ENCODE measurements at places on chromosomes 6 and 20.

- no peak for DNase-seq
Observed at GRCh38 chr6:108799791-108800190, 48.4 kb upstream of the ARMC2 start.

DNA sequence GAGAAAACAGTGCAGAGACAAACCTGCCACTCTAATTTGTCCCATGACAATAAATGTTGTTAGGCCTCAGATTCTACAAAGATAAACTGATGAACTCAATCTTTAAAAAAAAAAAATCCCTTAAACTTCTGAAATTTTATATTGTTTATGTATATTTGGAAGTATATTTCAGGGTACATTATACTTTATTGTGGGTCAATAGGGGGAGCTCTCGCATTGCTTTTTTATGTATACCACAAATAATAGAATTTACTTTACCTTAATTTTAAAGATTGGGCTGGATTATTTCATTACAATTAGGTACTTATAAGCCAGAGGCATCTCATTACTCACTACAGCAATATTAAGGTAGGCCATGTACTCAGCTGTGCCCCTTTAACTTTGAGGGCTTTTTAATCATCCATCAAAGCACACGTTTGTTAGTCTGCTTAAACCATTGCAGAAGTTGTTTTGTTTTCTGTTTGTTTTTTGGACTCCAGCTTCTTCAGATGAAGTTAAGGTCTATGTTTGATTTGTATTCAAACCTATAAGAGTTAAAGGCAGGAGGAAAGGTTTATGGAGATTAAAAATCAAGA, 56.3 kb upstream of the EYA4 start:
- no peak for DNase-seq

GRCh38 chr6:5302220-5302946, 41.1 kb downstream of the FARS2 start:
- DNase-seq = no peak

DNA sequence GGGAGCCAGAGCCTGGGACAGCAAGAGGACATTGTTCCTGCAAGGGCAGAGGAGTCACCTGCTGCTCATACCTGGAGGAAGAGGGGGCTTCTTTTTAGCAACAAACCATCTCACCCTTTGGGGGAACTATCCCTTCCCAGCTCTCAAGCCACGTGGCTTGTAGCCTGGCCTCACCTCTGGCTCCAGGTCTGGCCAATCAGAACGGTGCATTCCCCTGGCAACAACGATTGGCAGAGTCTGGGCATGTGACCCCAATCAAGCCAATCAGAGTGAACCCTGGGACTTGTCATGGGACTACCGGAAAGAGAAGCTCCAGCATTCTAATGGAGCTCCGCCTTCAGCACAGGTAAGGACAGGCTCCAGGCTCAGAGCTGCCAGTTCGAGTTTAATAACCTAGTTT, 33.6 kb downstream of the KCNB1 start:
- no peak for DNase-seq

DNA sequence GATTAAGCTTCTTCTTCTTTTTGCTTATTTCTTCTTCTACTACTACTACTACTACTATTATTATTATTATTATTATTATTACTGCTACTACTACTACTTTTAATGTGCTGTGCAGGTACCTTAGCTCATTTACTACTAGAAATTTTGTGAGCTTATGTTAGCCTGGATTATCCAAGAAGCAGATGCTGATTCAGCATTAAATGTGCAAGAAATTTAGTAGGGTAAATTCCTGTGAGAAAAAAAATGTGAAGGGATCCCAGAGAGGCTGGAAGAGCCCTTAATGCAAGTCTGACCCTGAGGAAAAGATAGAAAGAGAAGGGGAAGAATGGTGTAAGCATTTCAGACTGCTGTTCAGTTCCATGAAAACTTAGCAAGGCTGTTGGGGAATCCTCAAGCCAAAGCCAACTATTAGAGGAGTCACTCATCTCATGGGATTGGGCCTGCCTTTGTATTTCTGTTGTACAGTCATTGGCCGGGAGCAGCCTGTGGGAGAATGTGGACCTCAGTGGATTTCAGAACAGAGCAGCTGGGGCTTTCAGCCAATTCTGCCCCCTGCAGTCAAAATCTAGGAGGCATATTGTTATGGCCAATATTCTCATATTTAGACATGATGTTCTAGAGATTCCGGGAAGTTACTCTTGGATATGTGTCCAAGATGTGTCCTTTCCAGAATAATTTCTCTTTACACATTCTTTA, 37.2 kb upstream of the TSPYL1 start:
- no peak for DNase-seq

GRCh38 chr6:83417880-83418663, 12.8 kb downstream of the ME1 start:
- DNase-seq = no peak

GRCh38 chr6:5518936-5519491, 257.7 kb downstream of the FARS2 start:
- DNase-seq = no peak

- DNase-seq = no peak
Observed at GRCh38 chr6:36722879-36723278, 25.3 kb downstream of the RAB44 start.

DNA sequence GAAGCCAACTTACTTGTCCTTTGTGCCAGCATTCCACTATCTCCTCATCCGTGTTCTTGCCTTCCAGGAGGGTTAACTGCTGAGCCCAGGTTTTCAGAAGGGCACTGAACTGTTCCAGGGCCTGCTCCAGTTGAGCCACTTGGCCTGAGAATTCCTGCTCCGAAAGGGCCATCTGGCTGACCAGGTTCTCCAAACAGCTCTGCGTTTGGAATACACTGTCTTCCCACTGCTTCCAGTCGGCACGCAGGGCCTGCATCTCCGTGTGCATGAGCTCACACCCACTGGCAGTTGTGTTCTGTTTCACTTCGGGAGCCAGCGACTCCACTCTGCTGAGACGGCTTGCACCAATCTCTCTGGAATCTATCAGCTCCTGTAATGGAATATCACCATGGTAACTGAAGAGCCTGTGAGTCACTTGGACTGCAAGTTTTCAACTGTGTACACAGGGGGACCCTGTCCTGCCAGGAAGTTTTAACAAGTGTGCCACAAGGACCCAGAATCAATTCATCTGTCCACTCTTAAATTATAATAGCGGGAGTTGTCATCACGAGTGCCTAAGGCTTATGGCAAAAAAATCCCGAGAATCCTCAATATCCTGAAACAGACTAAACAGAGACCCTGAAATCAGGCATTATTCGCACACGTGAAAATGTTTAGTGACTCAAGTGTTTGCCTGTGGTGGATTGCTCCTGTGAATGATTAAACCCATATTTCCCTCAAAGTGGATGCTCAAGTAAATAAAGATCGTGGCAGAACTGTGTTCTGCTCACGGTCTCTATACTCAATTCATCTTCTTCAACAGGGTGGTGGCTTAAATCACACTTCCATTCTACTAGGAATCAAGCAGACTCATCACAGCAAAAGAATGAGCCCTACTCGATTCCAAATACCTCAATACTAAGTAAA, 255.9 kb downstream of the SYNE1 start:
- no peak for DNase-seq

- no peak for DNase-seq
Observed at GRCh38 chr20:11692567-11692966, 225.1 kb upstream of the BTBD3 start.

DNA sequence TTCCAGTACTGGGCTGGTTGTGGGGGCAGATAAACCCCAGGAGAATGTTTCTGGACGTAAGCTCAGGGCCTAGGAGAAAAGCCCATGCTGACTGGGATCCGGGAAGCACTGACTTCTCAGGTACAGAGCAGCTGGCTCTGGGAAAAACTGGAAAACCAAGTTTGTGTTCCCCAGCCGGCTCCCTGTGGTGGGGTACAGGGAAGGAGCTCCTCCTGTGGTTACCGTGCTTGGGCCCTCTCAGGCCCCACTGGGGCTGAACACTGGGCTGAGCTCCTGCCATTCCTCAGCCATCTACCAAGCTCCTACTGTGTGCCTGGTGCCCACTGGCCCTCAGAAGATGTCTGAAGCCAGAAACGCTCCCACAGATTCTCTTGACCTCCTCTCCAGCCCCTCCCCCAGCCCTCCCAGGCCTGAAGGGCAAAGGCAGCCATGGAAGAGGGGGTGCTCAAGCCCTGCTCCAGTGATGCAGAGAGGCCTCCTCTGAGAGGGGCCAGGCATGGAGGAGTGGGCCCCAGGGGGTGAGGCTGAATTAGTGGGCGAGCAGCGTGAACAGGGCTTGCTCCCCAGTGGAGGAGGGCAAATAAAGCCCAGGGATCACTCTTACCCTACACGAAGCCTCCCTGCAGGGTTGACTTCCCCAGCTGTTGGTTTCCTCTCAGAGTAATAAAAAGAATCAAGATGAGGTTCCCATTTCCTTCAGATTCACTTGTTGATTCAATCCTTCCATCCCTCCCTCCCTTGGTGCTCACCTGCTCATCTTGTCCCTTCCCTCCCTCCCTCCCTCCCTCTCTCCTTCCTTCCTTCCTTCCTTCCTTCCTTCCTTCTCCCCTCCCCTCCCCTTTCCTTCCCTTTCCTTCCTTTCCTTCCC, 100.0 kb downstream of the VEGFA start:
- DNase-seq = no peak

DNA sequence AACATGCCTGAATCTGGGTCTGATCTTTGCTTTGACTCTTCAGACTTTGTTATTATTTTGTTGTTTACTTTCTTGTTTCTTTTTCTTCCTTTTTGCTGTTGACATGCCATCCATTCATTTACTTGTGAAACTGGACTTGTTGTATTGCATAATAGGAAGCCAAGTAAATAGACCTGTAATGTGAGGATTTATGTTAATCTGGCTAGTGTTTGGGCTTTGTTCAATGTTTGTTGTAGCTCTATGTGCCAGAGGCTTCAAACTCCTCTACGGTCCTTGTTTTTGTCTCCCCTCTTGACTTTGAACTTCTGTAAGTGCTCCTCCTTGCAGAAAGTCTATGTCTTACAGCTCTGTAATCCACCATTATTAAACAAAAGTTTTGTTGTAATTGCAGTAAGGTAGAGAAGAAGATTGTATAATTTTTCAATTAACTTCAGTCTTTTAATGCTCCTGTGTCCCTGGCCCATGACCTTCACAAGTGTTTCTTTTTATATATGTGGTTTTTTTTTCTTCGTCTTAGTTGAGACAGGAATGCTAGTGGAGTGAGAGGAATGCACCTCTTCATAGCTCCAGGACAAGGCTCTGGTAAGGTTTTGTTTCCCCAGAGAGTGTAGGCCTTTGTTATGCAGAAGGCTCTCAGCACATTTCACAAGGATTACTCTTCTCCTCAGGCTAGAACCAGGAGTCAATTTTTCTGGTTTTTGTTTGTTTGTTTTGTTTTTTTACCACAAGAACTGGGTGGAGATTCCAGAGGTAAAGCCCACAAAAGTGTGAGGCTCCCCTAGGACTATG, 1061.8 kb upstream of the CITED2 start:
- DNase-seq = no peak

DNA sequence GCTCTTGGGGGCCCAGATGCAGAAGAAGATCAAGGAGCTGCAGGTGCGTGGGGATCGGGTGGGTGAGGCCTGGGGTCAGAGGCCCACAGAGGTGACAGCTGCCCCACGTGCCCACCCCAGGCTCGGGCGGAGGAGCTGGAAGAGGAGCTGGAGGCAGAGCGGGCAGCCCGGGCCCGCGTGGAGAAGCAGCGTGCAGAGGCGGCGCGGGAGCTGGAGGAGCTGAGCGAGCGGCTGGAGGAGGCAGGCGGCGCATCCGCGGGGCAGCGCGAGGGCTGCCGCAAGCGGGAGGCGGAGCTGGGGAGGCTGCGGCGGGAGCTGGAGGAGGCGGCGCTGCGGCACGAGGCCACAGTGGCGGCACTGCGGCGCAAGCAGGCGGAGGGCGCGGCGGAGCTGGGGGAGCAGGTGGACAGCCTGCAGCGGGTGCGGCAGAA, 41.5 kb downstream of the MYH7B start:
- no peak for DNase-seq

DNA sequence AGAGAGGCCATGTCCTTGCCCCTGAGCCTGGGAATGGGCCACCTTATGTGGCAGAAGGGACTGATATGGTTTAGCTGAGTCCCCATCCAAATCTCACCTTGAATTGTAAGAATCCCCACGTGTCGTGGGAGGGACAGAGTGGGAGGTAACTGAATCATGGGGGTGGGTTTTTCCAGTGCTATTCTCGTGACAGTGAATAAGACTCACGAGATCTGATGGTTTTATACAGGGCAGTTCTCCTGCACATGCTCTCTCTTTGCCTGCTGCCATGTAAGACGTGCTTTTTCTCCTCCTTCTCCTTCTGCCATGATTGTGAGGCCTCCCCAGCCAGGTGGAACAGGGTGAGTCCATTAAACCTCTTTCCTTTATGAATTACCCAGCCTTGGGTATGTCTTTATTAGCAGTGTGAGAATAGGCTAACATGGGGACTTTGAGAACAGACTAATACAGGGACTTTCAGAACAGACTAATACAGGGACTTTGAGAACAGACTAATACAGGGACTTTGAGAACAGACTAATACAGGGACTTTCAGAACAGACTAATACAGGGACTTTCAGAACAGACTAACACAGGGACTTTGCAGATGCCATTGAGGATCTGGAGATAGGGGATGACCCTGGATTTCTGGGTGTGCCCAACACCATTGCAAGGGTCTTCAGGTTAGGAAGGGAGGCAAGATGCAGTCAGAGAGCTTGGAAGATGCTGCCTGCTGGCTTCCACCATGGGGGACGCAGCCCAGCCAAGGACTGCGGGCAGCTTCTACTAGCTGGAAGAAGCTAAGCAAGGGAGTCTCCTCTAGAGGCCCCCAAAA, 86.9 kb downstream of the RAMACL start:
- DNase-seq = no peak

- no peak for DNase-seq
Observed at GRCh38 chr6:52591832-52592231, 15.0 kb upstream of the TRAM2 start.

- peak; percentile 61 for DNase-seq
Observed at GRCh38 chr6:42104095-42104803, 38.2 kb downstream of the C6orf132 start.

- DNase-seq = no peak
Observed at GRCh38 chr6:157669747-157670216, 153.3 kb upstream of the SNX9 start.

DNA sequence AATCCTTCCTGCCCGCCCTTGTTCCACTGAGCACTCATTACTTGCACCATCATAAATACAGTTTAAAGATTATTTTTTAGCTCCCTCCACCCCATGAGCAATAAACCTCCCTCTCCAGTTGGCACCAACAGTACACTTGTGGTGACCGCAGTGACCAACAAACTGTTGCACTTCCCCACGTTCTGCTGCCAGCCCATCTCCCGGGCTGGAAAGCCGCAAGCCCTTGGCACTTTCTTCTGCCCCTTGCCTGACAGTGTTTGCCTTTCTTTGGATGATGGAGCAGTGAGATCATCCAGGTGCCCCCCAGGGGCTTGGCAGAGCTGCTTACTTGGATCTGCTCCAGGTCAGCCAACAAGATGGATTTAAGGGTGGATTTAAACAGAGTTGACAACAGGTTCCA, 21.6 kb downstream of the KCNB1 start:
- DNase-seq = no peak
